ENCODE measurements at places on chromosomes 3 and 15.
A peak's percentile ranks its signal among the peaks of the same experiment; 100 is the strongest.

- peak; percentile 61 for DNase-seq
These were observed 336.1 kb downstream of the FOXP1 start for GRCh38 chr3:71247221-71247957.

GRCh38 chr15:64597477-64597822 lies 137.1 kb downstream of the ZNF609 start:
- no peak for DNase-seq

DNA sequence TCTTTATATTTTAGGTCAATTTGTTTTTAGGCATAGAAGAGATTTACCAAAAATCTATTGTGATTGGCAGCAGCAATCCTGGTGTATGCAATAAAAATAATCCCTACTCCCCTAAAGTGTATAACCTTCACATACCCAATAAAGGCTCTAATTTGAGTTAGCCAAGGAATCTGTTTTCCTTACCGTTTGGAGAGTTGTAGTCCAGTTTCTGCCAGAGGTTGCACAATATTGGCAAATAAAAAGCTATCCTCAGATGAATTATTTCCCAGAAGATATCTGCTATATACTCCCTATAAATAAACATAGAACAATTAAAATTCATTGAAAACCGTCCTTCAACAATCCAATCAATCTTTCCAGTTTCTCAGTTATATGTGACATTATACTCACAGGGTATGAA lies 31.1 kb downstream of the ACKR4 start:
- DNase-seq = no peak

DNA sequence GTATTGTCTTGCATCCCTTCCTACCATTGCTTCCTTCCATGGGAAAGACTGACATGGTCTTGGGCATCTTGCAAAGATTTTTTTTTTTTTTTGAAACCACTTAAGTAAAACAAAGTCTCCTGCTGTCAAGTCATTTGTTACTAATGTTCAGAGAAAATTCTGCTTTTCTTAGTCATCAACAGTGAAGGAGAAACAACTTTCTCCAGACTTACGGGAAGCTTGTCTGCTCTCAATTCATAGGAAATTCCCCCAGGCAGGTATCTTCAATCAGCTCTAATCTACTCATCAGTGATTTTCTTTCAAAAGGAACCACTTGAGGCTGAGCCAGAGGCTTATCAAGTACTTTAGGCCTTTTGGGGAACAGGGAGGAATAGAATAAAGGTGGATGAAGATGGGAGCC lies 15.9 kb upstream of the DRD3 start:
- no peak for DNase-seq

GRCh38 chr3:171781711-171782127 lies 28.6 kb downstream of the PLD1 start:
- peak; percentile 91 for DNase-seq

GRCh38 chr15:88661041-88661700 lies 22.4 kb downstream of the ISG20 start:
- no peak for DNase-seq

DNA sequence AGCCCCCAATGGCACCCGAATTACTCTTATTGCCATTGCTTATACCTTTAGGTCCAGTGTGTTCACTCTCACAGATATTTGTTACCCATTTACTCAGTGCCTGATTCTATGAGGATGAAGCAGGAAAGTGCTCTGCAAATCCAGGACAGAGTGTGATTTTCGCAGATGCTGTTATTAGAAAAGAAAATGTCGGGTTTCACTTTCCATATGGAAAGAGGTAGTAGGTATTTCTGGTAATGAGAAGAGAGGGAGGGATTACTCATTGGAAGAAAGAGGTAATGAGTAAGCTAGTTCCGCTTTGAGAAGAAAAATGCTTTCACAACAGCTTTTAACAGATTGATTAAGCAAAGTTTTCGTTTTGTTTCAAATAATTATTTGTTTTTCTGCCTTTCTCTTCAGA lies 336.3 kb upstream of the CFAP20DC start:
- DNase-seq = no peak

GRCh38 chr15:83163032-83163431 lies 44.6 kb downstream of the HDGFL3 start:
- no peak for DNase-seq

DNA sequence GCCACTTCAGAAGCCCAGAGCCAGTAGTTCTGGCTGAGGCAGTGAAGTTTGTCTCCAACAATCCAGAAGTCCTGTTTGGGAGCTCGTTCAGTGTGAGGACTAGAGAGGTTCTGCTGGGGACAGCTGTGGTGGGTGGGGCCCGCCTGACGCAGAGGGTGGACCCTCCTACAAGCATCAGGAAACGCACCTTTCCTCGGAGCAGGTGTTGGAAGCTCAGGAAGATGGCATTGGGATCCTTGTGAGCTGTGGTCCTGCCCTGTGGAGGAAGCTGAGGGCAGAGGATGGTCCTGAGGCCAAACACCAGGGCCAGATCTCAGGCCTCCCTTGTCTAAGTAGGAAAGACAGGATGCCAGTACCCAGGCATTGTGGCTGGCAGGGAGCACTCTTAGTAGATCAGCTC lies 5.1 kb downstream of the THPO start:
- DNase-seq = no peak

DNA sequence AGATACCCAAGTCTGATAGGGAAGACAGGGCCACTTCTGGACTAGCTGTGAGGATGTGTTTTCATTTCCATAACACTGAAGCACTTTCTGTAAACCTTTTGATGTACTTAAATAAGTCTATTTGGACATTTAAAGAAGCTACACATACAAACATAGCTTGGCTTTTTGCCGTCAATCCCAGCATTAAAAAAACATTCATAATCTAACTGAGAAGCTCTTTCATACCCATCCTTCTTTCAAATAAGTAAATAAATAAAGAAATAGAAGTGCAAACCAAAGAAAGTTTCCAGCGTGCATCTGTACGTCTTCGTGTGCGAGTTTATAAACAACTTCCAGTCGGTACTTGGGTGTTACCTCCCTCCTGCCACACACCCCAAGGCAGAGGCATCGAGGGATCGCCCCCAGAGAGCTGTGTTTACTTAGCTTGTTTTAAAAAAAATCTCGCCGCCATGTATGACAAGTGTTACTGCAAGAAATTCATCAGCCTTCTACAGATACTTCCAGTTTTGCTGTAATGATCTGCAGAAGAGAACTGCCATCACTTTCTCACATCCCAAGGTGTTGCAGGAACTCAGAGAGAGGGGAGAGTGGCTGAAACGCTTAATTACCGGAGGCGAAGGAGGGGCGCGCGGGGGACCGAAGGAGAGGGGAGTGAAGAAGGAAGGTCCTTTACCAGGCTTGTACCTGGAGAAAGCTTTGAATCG lies 9.0 kb upstream of the MEIS2 start:
- no peak for DNase-seq

- DNase-seq = no peak
These were observed 488.4 kb upstream of the UBE2E2 start for GRCh38 chr3:22714749-22715148.

GRCh38 chr3:31620656-31621055 lies 87.9 kb downstream of the STT3B start:
- DNase-seq = no peak

DNA sequence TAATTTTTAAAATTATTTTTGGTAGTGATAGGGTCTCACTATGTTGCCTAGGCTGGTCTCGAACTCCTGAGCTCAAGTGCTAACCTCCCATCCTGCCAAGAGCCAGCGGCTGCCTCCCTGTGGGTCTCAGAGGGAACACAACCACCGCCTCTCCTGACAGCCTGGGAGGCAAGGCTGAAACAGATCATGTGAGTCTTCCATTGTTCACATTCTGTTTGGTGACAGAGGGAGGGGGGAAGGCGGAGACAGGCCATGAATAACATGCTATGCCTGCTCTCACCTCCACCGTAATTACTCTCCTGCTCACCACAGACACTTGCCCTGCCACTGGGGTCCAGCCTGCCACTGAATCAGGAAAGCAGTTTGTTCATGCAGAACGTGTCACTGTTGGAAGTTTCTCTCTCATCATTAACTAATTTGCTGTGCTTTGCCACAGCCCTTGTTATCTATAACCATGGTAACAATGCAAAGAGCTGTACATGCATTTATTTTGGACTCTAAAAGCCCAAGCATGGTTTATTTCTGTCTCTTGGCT lies 78.4 kb upstream of the RASGRF1 start:
- DNase-seq = peak; percentile 98

GRCh38 chr3:158453004-158453403 lies 118.0 kb upstream of the MLF1 start:
- no peak for DNase-seq

DNA sequence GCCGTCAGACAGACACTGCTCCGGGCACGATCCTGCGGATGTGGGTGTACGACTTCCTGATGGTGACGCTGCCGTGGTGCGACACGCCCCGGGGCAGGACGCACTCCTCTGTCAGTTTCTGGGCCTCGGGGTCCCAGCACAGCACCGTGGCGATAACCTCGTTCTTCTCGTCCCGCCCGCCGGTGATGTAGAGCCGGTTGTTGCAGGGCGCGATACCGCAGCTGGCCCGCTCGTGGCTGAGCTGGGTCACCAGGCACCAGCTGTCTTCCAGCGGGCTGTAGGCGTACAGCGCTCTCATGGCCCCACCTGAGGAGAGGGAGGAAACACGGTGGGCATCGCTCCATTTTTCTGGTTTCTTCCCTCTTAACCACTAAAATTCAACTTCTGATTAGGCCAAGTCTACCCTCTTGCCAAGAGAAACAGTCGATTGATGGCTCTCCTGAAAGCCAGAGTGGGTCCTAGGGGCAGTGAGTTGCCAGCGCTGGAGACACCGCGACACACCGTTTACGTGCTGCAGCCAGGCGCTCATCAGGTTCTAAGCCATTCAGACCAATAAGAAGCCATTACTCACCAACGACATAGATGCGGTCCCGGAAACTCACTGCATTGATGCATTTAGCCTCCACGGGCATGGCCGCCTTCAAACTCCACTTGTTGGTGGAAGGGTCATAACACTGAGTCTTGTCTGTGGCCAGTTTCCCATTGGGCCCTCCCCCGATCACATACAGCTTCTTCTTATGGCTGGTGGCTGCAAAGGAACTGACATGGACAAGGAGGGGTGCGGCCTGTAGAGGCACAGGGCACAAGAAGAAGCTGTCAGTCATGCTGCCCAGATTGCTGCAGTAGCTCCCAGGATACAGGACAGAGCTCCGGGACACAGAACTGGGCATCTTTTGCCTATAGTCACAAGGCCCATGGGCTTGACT lies 63.3 kb downstream of the KLHL6 start:
- no peak for DNase-seq

DNA sequence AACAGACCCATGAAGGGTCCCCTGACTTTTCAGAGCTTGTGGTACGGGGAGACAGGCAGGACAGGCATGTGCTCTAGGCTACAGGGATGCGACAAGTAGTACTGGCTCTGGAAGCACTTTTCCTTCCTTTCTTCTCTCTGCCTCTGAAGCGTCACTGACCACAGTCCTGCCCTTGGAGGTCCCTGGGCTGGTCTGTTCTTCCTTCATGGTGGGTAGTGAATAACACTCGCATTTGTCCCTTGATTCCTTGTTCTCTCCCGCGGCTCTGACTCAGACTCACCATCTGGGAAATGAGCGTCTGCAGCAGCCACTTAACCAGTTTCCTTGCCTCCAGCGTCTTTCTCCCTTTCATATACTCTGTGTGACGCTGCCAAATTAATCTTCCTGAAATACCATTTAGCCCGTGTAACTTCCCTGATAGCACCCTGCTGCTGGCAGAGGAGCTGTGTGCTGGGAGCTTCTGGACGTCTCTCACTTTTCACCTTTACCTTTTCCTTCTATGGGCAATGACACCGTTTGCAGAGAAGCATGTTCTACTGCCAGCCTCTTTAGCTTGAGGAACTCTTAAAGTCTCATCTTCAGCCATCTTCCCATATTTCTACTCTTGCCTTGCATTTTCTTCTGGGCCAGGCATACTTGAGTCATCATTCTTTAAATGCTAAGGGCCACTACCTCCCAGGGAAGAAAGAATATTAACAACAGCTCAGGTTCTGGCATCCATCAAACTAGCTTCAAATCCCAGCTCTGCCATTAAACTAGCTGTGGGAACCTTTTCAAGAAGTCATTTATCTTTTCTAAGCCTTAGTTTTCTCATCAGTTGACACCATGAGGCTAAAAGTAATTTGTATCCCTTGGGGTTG lies 33.6 kb downstream of the TMEM45A start:
- DNase-seq = no peak
